ENCODE measurements at places on chromosomes 1 and 21.

DNA sequence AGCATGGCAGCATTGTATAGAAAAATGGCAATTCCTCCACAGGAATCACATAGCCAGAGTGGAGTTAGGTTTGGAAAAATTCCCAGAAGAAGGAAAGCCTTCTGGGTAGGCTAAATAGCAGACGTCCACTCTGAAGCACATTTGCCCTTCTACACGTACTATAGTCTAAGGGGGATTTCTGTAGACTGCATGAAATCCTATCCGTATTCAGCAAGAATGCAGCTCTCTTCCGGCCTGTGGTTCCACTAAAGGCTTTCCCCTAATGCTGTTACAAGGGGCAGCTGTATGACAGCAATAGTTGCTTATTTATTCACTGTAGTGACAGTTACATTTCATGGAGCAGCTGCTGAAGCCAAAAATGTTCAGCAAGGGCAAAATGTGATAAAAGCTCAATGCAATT is 263.6 kb downstream of the RWDD3 start:
- DNase-seq, result no peak

DNA sequence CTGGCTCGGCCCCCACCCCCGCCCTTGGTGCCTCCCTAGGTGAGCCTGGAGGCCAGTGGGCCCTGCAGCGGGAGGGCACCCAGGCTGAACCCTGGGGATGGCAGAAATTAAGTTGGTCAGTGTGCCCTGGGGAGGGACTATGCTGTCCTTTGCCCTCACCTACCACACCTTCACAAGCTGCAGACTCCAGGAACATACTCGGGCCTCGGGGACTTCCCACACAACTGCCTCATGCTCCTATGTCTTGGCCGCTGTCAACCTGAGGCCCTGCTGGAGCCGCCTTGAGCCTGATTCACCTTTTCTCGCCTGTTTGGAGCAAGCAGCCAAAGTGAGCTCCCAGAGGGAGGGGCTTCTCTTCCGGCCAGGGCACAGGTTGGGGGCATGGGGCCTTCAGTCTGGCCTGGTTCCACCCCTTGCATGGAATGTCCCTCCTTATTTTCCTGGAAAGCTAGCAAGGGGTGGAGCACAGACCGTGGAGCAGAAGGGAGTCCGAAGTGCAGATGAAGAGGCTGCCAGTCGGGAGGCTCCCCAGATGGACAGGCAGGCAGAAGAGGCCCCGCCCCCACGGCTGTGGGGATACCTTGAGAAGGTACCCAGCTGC is 24.7 kb downstream of the KNCN start:
- DNase-seq, result no peak

DNA sequence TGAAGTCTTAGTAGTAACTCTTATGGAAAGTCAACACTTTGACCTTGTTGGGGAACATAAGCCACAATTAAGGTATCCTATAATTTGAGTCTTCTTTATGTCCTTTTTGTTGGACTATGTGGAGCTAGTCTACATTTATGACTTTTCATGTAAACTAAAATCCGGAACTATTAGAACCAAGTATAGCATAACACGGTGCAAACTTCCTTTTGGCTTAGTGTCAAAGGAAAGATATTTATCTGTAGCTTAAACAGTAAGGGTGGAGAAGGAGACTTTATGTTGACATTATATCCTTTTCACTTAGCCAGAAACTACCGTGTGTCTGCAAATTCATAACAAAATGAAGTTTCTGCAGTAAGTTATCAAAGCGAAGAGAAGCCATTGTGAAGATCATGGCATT is 7.3 kb downstream of the UAP1 start:
- DNase-seq, result no peak

GRCh38 chr1:115469703-115470476 is 131.8 kb upstream of the NGF start:
- DNase-seq, result no peak

- no peak for DNase-seq
Measured at GRCh38 chr1:40532844-40533424, 1.5 kb downstream of the ZNF684 start.

DNA sequence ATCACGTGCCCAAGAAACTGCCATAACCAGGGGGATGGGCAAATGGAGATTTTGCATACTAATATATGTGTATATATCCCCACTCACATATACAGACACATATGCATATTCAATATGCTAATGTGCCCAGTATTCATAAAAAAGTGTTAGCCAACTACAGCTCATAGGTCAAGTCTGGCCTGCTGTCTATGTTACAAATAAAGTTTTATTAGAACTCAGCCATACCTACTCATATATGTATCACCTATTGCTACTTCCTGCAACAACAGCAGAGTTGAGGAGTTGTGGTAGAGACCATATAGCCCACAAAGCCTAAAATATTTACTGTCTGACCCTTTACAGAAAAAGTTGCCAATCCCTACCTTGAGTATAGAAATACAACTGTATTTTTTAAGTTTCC is 93.3 kb downstream of the SDCCAG8 start:
- DNase-seq, result no peak

- DNase-seq, result no peak
Measured at GRCh38 chr1:164562947-164563520, 4.0 kb downstream of the PBX1 start.

GRCh38 chr1:226332947-226333346 is 24.0 kb upstream of the LIN9 start:
- DNase-seq, result no peak

GRCh38 chr1:203799157-203799556 is 3.7 kb downstream of the ZBED6 start:
- DNase-seq, result no peak

DNA sequence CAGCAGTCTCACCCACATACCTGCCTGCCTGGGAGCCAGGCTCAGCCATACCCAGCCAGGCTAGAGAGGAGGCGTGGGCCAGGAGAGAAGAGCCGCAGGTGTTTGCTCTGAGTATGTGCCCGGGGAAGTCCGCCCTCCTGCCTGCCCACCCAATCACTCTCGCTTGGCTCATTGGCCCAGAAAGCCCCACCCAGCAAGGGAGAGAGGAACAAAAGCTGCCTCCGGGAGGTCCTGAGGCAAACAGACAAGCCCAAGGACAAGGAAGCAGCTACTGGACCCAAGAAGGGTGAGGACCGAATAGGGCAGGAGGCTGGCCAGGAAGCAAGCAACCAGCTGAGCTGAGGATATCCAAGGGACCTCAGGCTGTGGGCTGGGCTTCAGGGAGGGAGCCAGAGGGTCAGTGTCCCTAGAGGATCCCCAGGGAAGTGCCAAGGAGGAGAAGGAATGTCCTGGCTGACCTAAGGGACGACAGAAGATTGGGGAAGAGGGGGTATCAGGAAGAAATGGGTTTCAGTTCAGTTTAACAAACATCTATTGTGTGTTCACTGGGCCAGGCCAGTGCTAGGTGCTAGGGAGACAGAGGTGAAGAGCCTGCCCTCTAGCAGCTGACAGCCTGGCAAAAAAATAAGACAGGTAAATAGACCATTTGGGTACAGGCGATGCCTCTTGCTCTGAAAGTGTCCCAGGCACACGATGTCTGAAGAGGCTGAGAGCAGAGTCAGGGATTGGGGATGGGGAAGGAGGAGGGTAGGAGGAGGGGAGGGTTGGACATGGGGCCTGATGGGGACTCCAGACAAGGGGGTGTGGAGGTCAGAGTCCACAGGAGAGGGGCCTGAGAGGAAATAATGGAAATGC is at the start of gene GJB4:
GJB4 (plus strand) TSS at position 238 of the 855 bp plus-strand sequence. CDS start 1,515 bp downstream, outside the sequence.
- DNase-seq, result no peak

GRCh38 chr1:203250911-203251310 is 21.4 kb upstream of the CHIT1 start:
- DNase-seq, result no peak

- DNase-seq, result no peak
Measured at GRCh38 chr1:86466109-86466844, 2.5 kb upstream of the CLCA1 start.

- DNase-seq, result no peak
Measured at GRCh38 chr1:53308506-53308905, 19.4 kb downstream of the LRP8 start.

DNA sequence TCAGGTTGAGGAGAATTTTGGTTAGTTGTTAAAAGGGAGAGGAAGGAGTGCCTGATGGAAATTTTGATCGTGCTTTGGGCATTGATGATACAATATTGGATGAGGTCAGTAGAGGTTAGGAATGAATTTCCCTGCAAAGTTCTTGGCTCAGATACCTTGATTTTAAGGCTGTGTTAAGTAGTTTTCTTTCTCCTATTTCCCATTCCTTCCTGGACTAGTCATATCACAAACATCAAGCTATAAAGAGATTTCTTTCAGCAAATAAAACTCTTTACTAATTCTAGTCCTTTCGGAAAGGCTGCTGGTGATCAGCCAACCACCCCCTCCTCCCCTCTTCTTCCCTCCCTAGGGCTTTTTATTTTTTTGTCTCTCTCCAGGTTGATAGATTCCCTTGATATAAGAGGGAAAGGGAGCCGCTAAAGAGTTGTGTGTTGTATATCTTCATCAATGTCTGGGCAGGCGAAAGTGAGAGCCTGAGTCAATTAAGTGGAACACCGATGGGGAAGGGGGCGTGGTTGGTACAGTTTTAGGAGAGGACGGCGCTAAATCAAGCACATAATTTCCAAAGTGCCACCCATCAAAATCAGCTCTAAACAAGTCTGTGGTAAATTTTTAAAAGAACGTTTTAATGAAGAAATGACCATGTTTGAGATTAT is 100.1 kb upstream of the PLXNA2 start:
- DNase-seq, result no peak

- no peak for DNase-seq
Measured at GRCh38 chr1:237249120-237249519, 207.1 kb downstream of the RYR2 start.

DNA sequence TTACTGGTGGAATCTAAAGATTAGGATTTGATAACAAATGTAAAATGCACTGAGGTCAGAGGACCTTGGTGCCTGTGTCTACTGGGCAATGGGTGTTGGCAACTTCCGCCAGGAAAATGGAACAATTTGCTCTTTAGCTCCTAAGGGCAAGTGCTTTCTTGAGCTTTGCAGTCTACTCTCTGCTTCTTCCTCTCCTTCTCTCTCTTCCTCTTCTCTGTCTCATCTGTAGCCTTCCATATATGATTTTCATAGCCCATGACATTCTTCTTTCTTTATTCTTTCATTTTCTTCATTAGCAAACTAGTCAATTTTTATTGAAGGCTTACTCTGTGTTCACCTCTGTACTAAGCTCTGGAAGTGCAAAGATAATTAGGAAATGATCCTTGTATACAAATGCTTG is 35.5 kb downstream of the OVGP1 start:
- DNase-seq, result no peak

- no peak for DNase-seq
Measured at GRCh38 chr1:152448095-152448494, 34.0 kb upstream of the CRNN start.

- DNase-seq, result peak; percentile 80
Measured at GRCh38 chr1:10724948-10725847, 71.2 kb downstream of the CASZ1 start.

DNA sequence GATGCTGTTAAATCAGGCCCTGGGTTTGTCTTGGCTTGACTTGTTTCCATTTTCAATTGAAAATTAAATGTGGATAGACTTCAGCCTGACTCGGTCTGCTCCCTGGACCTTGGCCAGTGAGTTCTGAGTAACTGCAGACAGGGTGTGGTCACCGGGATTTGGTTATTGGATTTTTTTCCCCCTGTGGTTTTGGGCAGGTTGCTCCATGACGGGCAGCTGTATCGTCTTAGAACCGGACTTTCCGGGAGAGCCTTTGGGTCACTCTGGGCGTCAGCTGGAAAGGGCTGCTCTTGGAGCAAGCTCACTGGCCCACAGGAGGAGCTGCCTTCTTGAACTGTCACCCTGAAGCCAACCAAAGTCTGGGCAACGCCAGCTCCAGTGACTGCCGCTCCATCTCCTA is 75.0 kb downstream of the CLIC6 start:
- DNase-seq, result peak; percentile 13

DNA sequence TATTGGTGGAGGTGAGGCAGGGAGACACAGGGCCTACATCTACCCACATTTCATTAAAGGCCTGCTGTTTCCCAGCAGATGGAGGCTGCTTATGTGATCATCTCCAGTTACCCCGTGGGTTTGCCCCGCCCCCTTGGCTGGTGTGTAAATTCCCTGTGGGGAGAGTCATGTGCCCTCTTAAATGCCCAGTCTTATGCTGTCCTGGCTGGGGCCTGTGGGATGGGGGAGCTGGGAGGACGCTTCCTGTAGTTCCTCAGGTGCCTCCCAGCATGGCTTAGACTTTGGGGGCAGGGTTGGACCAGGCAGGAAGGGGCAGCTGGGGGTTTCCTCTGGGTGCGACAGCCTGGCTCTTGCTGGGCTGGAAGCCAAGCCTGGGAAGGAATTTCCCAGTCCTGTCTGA is 15.5 kb upstream of the CITED4 start:
- no peak for DNase-seq

DNA sequence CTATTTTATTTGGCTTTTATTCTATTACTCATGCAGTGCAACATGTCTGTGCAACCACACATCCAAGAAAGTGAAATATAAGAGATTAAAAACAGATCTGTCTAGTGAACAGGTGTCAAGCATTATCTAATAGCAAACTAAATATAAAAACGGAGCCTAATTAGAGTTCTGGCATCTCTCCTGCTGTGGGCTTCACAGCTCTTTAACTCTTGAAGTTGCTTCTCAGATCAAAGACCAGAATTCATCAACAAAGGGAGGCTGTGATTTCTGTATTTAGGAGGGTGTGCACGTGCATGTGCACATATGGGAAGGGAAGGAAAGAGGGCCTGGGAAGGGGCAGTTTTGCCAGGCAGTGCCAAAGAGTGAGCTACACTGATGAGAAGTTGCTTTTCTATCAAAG is 81.0 kb downstream of the MIS18A start:
- DNase-seq, result no peak

GRCh38 chr1:50060279-50060678 is 36.5 kb upstream of the AGBL4 start:
- no peak for DNase-seq

DNA sequence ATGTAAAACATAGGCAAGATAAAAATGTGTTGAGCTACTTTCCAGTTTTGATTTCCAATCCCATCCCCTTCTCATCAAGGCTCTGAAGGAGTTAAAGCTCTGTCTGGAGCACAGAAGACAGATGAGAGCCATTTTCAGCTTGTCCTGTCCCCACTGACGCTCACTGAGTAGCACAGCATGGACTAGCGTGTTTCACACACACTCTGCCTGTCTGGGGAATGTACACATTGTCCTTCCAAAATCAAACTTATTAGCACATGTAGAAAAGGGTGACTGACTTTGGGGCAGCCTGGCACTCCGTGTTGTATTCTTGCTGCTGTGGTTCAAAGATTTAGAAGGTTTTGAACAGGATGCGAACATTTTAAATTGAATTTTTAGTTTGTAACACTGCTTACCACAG is 139.2 kb downstream of the NEK7 start:
- no peak for DNase-seq

DNA sequence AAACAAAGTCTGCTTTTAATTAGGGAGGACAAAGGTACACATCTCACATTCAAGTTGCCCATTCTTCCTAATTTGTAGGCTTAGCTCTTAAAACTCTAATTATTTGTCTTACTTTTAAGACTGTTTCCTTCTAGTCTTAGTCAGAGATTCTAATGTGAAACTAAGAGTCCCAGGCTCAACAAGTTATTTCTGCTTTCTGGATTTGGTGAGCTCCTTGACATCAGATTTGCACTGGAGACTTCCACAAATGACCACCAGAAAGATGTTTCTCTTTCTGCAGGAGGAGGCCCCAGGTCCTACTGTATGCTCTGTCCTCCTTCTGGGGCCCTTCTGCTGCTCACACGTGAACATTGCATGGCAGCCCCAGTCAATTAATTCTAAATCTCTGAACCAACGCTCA is 194.2 kb upstream of the JUN start:
- no peak for DNase-seq
